Sigmoid colon (tissue), 7 donors: ENCODE measurements at places on chromosomes 11 and 22. TPM values are rescaled to one million over a fixed set of nuclear protein-coding genes. Genes with fewer than 3 reads are reported as not detected.
A peak's percentile ranks its signal among the peaks of the same experiment; 100 is the strongest.

Gene INS
- not detected for total RNA-seq

Gene TECTA
- total RNA-seq = 0.82 TPM

Gene SCGB1C1
- total RNA-seq = not detected

- no peaks in the 10 kb centered on the region for H3K27me3 ChIP-seq
- H3K4me3 ChIP-seq = no peak overlapping the region
- no peak for DNase-seq
- no peaks in the 10 kb centered on the region for H3K36me3 ChIP-seq
- no peaks in the 10 kb centered on the region for H3K4me1 ChIP-seq
Observed at GRCh38 chr11:104531894-104532293, 366.4 kb downstream of the CASP12 start.

GRCh38 chr22:35837101-35837727, 119.5 kb downstream of the APOL5 start:
- no peaks in the 10 kb centered on the region for H3K36me3 ChIP-seq
- H3K4me3 ChIP-seq = no peak overlapping the region
- no peaks in the 10 kb centered on the region for H3K27me3 ChIP-seq
- H3K27ac ChIP-seq = peak overlapping the region; percentile 85

Gene PAX6
- not detected for total RNA-seq

DNA sequence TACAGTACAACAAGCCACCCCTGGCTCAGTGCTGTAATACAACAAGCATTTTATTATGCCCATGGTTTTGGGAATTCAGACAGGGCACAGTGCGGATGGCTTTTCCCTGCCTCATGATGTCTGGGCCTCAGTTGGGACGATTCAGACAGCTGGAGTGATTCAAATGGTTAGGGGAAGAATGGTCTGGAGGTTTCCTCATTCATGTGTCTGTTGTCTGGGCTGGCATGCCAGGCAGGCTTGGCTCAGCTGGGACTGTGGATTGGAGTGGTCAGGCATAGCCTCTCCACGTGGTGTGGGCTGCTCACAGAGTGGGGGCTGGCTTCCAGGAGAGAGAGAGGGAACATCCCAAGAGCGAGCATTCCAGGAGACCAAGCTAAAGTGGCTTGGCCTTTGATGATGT, 164.4 kb downstream of the C11orf91 start:
- no peaks in the 10 kb centered on the region for H3K36me3 ChIP-seq
- no peaks in the 10 kb centered on the region for H3K27me3 ChIP-seq
- DNase-seq = no peak

GRCh38 chr22:20750461-20751184, 23.3 kb upstream of the SERPIND1 start:
- no peaks in the 10 kb centered on the region for H3K27me3 ChIP-seq
- no peak overlapping the region for H3K4me3 ChIP-seq
- peak; percentile 77 for DNase-seq
- peaks cover 31% of the 10 kb centered on the region for H3K36me3 ChIP-seq
- H3K27ac ChIP-seq = peak overlapping the region; percentile 29

DNA sequence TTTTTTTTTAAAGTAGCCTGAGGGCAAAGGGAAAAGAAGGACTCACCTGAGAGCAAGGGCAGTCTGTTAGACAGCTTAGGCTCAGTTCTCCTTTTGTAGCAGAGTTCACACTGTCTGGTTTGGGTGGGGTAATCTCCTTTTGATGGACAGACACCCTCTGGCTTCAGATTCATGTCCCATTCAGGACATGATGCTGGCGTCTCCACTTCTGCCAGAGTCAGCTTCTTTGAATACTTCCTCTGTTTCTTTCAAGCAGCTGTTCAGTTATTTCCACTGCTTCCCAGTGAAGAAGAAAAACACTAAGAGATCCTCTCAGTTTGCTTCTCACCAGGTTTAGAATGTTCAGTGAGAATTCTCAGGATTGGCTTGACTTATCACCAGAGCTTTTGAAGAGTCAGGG, 79.0 kb upstream of the HSD17B12 start:
- no peak for DNase-seq
- no peak overlapping the region for H3K27ac ChIP-seq
- H3K4me1 ChIP-seq = no peaks in the 10 kb centered on the region
- no peaks in the 10 kb centered on the region for H3K27me3 ChIP-seq

Gene MRGPRF
- 143 TPM for total RNA-seq

GRCh38 chr11:128462922-128463321, 124.4 kb downstream of the ETS1 start:
- H3K4me1 ChIP-seq = peaks cover 33% of the 10 kb centered on the region
- no peak overlapping the region for H3K4me3 ChIP-seq
- H3K27me3 ChIP-seq = no peaks in the 10 kb centered on the region
- H3K36me3 ChIP-seq = peaks cover 36% of the 10 kb centered on the region

DNA sequence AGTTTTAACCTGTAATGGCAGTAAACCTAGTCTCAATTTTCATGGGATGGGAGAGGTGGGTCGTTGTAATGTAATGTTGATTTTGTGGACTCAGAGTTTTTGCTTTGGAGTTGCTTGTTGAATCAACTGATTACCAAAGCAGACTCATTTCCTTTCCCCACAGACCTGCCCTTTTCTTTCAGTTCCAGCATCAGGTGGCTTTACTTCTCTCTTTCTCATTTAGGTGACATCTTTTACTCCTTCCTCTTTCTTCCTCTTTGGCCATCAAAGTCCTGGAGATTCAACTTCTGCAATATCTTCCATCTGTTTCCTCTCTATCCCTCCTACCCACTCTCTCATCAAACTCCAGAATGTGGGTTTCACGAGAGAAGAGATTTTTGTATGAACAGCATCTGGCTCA, 313.9 kb downstream of the TMEM135 start:
- no peak for DNase-seq
- H3K4me3 ChIP-seq = no peak overlapping the region
- H3K27ac ChIP-seq = no peak overlapping the region
- no peaks in the 10 kb centered on the region for H3K4me1 ChIP-seq

Gene RAB38
- total RNA-seq = 1.7 TPM

- no peaks in the 10 kb centered on the region for H3K27me3 ChIP-seq
- no peaks in the 10 kb centered on the region for H3K4me1 ChIP-seq
- no peak overlapping the region for H3K27ac ChIP-seq
- no peak for DNase-seq
- H3K4me3 ChIP-seq = no peak overlapping the region
Observed at GRCh38 chr22:47322854-47323253, 560.4 kb downstream of the TBC1D22A start.

DNA sequence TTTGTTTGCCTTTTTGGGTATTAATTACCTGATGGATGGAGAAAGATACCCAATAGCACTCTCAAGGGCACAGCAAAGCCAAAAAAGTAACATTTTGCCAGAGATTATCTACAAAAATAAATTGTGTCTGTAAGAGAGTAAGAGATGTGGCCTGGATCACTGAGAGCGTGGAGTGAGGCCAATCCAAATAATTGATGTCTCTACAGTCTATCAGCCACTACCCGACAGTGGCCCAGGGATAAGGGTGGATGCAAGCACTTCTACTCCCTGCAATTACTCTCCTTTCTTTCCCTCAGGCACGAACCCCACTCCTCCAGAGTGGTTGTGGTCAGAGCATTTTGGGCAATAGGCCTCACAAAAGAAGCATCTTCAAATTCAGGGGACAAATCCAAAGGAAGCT, 92.3 kb upstream of the ZC3H12C start:
- no peak overlapping the region for H3K27ac ChIP-seq
- no peaks in the 10 kb centered on the region for H3K36me3 ChIP-seq
- no peak overlapping the region for H3K4me3 ChIP-seq

Gene FZD4
- 22.9 TPM for total RNA-seq

GRCh38 chr22:49747130-49747529, 80.5 kb downstream of the BRD1 start:
- no peaks in the 10 kb centered on the region for H3K4me1 ChIP-seq
- H3K36me3 ChIP-seq = no peaks in the 10 kb centered on the region
- no peak overlapping the region for H3K4me3 ChIP-seq
- no peaks in the 10 kb centered on the region for H3K27me3 ChIP-seq
- DNase-seq = no peak

DNA sequence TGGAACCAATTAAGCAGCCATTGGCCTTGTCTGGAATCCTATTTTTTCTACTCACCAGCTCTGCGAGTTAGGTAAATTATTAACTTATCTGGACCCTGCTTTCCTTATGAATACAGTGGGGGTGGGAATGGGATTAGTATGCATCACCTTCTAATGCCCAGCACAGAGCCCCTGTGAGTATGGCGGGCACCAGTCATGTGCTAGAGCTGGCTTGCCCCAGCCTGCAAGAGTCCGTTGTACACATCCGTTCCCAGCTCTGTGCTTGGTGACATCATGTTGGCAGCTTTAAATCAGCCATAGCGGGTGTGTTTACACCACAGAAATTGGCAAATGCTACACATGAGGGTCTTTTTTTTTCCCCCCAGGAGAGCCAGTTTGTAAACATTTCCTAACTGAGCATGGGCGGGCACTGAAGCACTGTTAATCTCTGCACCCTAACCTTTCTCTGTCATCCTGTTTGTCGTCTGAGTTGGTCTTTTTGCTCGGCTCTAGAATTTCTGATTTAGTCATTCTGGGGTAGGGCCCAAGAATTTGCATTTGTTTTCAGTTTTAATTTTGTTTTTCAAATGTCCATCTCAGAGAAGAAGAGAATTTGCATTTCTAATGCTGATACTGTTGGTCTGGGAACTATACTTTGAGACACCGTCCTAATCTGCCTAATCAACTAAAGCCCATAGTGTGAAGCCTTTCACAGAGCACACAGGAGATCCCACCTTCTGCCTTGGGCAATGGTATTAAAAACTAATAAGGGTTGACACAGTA, 130.3 kb upstream of the TBCEL start:
- no peaks in the 10 kb centered on the region for H3K4me1 ChIP-seq
- H3K27ac ChIP-seq = no peak overlapping the region

- H3K27me3 ChIP-seq = no peaks in the 10 kb centered on the region
- H3K27ac ChIP-seq = no peak overlapping the region
- H3K4me1 ChIP-seq = no peaks in the 10 kb centered on the region
- H3K36me3 ChIP-seq = no peaks in the 10 kb centered on the region
- no peak for DNase-seq
Observed at GRCh38 chr11:131814108-131814507, 443.7 kb downstream of the NTM start.
